Body of pancreas (tissue), 4 donors: ENCODE measurements at places on chromosomes 6 and 20. TPM values are rescaled to one million over a fixed set of nuclear protein-coding genes. Genes with fewer than 3 reads are reported as not detected.

The CD109 gene
- 30.7 TPM for total RNA-seq

The TFAP2C gene
- 0.52 TPM for total RNA-seq

The SYCP2L gene
- total RNA-seq = 2.1 TPM

The DNAH8 gene
- total RNA-seq = not detected

The ACTR5 gene
- total RNA-seq = 4.9 TPM

The SLC35B3 gene
- 6.6 TPM for total RNA-seq

The DEFB132 gene
- not detected for total RNA-seq

The PTGIS gene
- total RNA-seq = 9.9 TPM

The TENT5A gene
- 7.3 TPM for total RNA-seq

The C6orf15 gene
- not detected for total RNA-seq

The GABRR1 gene
- not detected for total RNA-seq

The TPX2 gene
- not detected for total RNA-seq

The BPI gene
- total RNA-seq = not detected

The TTK gene
- total RNA-seq = not detected

The BCAS4 gene
- under 0.01 TPM for total RNA-seq

The RIPOR3 gene
- 2.3 TPM for total RNA-seq

The AKAP12 gene
- 49.1 TPM for total RNA-seq

The TMC2 gene
- total RNA-seq = 0.26 TPM

The MYO6 gene
- 21.0 TPM for total RNA-seq

The HSPA1L gene
- total RNA-seq = 1.0 TPM

The FAM83C gene
- total RNA-seq = not detected
